Mesenteric fat pad (tissue), 1 donor: ENCODE measurements at places on chromosomes 2 and 18. TPM values are rescaled to one million over a fixed set of nuclear protein-coding genes. Genes with fewer than 3 reads are reported as not detected.

ATRAID gene
- 88.3 TPM for total RNA-seq

KCNG2 gene
- total RNA-seq, result 0.51 TPM

GCG gene
- total RNA-seq, result not detected

TEX44 gene
- total RNA-seq, result not detected

UGT1A8 gene
- total RNA-seq, result not detected

SPP2 gene
- total RNA-seq, result not detected

MZT2B gene
- 132 TPM for total RNA-seq

ZSWIM2 gene
- total RNA-seq, result 1.2 TPM

ZAP70 gene
- total RNA-seq, result 1.3 TPM

RAB31 gene
- total RNA-seq, result 80.7 TPM

AAMP gene
- total RNA-seq, result 89.7 TPM

PPP1R1C gene
- total RNA-seq, result not detected

MYO5B gene
- 1.6 TPM for total RNA-seq

SP140L gene
- 15.6 TPM for total RNA-seq

CIB4 gene
- not detected for total RNA-seq

SCYGR4 gene
- not detected for total RNA-seq

REG3G gene
- total RNA-seq, result not detected

PSMA8 gene
- not detected for total RNA-seq

PRKAG3 gene
- total RNA-seq, result not detected

UBXN4 gene
- 98.3 TPM for total RNA-seq

NFATC1 gene
- total RNA-seq, result 35.4 TPM

MARCHF4 gene
- total RNA-seq, result not detected

RAB1A gene
- total RNA-seq, result 216 TPM

DLGAP1 gene
- total RNA-seq, result 4.2 TPM

MYO7B gene
- 2.1 TPM for total RNA-seq

LIMS2 gene
- total RNA-seq, result 70.6 TPM

OR6B3 gene
- not detected for total RNA-seq

HOXD12 gene
- not detected for total RNA-seq

SGPP2 gene
- not detected for total RNA-seq

TRAPPC12 gene
- 78.9 TPM for total RNA-seq

ACADL gene
- total RNA-seq, result 10.9 TPM

ACTR3 gene
- total RNA-seq, result 181 TPM

FEV gene
- not detected for total RNA-seq

MC4R gene
- total RNA-seq, result not detected

CAPN14 gene
- total RNA-seq, result 0.10 TPM

ZNF532 gene
- total RNA-seq, result 46.6 TPM

EHD3 gene
- total RNA-seq, result 2.4 TPM

MIB1 gene
- total RNA-seq, result 30.4 TPM

RIT2 gene
- not detected for total RNA-seq

AGBL5 gene
- 20.3 TPM for total RNA-seq

AFF3 gene
- 4.5 TPM for total RNA-seq

MEIS1 gene
- total RNA-seq, result 31.7 TPM

IL1R1 gene
- 407 TPM for total RNA-seq

MYOM1 gene
- total RNA-seq, result 3.9 TPM

SETBP1 gene
- total RNA-seq, result 21.6 TPM

GAD1 gene
- not detected for total RNA-seq

CCDC74A gene
- total RNA-seq, result 0.96 TPM

MC2R gene
- not detected for total RNA-seq

FBXO41 gene
- total RNA-seq, result 1.7 TPM

HOXD11 gene
- total RNA-seq, result 1.2 TPM

FANCL gene
- total RNA-seq, result 12.8 TPM

C1GALT1C1L gene
- 2.5 TPM for total RNA-seq
